Peyer's patch (tissue), 4 donors: ENCODE measurements at places on chromosomes 7 and 10.

DNA sequence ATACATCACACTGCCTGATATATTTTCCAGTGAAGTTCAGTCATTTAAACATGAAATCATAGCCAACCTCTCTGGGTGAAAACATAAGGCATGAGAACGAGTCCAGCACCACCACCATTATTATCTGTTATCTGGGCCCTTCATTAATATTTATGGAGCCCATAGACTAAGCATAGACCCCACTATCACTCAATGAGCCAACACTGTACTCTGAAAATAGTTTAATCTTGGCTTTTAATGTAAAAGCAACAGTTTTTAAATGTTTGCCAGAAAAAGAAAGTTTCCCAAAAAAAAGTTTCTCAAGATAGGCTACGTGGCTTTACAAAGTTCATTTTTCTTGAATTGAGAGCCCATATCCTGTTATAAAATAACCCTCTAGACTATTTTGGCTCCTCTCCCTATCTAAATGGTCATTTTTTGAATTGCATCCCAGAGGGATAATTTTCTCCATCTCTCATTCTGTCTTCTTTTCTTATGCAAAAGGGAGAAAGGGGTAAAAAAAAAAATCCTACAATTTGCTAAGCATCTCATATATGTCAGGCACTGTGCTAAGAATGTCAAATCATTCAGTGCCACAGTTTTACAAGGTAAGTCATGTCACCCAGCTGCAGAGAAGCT is 66.1 kb downstream of the FZD1 start:
- DNase-seq: no peak

DNA sequence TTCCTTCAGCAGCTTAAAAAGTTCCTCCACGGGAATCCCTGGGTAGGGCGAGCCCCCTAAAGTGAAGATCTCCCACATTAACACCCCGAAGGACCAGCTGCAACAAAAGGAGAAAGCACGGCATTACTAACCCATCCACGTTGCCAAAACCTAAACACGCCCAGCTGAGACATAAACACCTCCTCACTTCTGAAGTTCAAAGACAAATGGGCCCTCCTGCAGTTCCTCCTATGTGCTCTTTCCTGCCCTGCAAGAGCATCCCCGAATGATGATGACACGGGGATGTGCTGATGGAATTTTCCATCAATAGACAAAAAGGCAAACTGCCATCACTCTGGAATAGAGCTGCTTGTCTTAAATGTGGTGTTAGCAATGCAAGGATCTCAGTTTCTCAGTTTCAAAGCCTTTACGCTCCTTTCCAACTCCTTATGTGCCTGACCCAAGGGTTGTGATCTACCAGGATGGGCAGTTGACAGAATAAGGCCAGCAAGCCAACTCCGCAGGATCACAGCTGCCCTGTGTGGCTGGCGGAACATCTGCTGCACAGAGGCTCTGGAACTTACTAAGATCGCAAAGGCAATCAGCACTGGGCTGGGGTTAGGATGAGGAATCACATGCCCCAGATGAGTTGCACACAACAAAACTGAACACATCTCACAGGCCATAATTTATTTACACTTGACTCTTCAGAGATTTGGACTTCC is 112.7 kb downstream of the FGFR2 start:
- no peak for DNase-seq

DNA sequence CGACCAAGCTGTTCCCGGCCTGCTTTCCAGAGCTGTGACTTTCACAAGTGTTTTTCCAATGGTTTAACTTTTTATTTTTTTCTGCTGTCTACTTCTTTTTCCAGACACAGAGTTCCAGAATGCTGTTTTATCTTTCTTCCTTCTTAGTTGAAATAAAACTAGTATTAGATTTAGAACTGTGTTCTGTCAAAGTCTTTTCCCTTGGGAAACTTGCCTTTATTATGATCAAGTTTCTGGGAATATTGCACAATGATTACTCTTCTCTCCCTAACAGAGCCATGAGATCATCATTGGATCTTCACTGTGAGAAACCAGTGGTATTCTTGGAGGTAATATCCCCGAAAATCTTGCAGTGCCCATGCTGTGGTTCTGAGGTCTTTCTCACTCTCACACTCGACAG is 104.9 kb upstream of the KCND2 start:
- DNase-seq: no peak

- no peak for DNase-seq
Observed at GRCh38 chr7:24574386-24574785, 1.1 kb downstream of the PALS2 start.

- DNase-seq: no peak
Observed at GRCh38 chr7:80410081-80410480, 101.8 kb downstream of the GNAT3 start.

DNA sequence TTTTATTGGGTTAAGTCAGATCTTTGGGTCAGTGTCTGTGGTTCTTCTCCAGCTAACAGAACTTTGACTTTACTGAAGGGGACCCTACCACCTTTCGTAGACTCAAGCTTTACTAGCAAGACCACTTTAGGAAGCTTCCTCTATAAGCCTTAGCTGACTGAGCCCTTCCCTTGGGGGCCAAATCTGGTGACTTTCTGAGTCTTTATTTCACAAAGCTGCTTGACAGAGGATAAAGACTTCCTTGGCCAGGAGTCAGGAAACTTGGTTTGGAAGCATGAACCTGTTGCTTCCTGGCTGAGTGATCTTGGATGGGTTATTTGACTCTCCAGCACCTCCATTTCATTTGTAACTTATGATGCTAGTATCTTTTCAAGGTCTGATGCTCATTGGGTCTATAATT is 466.7 kb downstream of the TYW1 start:
- no peak for DNase-seq

DNA sequence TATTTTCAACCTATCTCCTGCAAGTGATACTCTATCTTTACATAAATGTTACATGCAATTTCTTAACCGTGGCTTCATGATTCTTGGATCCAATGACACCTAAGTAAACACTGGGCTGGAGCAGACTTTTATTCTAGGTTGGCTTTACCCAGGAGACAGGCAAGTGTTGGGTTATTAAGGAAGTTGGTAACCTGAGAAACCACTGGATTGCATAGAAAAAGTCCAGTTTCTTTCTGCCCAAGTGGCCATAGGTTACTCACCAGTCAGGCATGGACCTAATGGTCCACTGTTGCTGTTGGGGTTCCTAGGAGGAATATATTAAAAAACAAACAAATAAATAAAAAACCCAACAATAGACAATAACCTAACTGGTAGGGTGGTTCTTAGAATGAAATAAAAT is 112.8 kb downstream of the SEMA3D start:
- no peak for DNase-seq

DNA sequence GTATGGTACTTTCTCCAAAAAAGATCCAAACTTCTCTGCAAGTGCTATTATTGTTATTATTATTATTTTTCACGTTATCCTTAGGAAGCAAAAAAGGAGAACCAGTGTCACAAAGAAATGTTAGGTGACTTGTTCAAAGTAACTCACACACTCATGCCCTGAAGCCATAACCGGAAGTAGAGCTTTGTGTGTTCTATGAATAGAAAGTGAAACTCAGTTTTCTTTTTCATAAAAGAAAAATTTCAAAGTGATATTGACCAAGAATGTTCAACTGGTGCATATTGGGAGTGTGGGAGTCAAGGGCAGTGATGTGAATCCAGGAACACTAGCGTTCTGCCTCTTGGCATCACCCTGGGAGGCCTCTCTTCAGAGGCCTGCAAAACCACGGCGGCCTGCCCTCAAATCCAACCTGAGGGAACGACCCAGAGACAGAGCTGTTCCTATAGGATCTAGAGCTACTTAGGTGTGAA is 106.1 kb downstream of the PRKCQ start:
- no peak for DNase-seq

- DNase-seq: no peak
Observed at GRCh38 chr10:69044546-69044945, 43.4 kb upstream of the SRGN start.
